ENCODE measurements at places on chromosomes 13 and 19. TPM values are rescaled to one million over a fixed set of nuclear protein-coding genes. Genes with fewer than 3 reads are reported as not detected.

FCAR gene
- not detected for total RNA-seq

SHC2 gene
- total RNA-seq = 0.85 TPM

ERICH6B gene
- not detected for total RNA-seq

ZNF628 gene
- 0.48 TPM for total RNA-seq

SNAPC2 gene
- total RNA-seq = 20.7 TPM

ELL gene
- 9.8 TPM for total RNA-seq

RPS28 gene
- 602 TPM for total RNA-seq

ZNF723 gene
- not detected for total RNA-seq

FGF22 gene
- not detected for total RNA-seq

LAIR1 gene
- total RNA-seq = under 0.01 TPM

SLC44A2 gene
- 74.2 TPM for total RNA-seq

CGB3 gene
- total RNA-seq = not detected

STOML3 gene
- total RNA-seq = not detected

SGCG gene
- total RNA-seq = not detected

CELF5 gene
- under 0.01 TPM for total RNA-seq

TMEM221 gene
- 0.24 TPM for total RNA-seq

CD209 gene
- not detected for total RNA-seq

ELAVL1 gene
- total RNA-seq = 31.6 TPM
